ENCODE measurements at places on chromosomes 2 and 18.

GRCh38 chr2:218400167-218400929 lies 680 bp downstream of the CTDSP1 start:
- DNase-seq, result no peak

DNA sequence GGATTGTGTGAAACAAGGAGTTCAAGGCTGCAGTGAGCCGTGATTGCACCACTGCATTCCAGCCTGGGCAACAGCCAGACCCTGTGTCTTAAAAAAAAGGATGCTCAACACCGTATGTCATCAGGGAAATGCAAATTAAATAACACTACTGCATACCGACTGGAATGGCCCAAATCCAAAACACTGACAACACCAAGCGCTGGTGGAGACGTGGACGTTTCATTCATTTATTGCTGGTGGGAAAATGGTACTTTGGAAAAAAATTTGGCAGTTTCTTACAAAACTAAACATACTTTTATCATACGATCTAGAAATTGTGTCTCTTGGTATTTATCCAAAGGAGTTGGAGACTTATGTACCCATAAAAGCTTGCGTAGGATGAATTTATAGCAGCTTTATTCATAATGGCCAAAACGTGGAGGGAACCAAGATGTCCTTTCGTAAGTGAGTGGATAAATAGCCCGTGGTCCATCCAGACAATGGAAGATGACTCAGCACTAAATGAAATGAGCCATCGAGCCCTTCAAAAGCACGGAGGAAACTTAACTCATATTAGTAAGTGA lies 24.2 kb downstream of the NEU4 start:
- DNase-seq, result no peak

DNA sequence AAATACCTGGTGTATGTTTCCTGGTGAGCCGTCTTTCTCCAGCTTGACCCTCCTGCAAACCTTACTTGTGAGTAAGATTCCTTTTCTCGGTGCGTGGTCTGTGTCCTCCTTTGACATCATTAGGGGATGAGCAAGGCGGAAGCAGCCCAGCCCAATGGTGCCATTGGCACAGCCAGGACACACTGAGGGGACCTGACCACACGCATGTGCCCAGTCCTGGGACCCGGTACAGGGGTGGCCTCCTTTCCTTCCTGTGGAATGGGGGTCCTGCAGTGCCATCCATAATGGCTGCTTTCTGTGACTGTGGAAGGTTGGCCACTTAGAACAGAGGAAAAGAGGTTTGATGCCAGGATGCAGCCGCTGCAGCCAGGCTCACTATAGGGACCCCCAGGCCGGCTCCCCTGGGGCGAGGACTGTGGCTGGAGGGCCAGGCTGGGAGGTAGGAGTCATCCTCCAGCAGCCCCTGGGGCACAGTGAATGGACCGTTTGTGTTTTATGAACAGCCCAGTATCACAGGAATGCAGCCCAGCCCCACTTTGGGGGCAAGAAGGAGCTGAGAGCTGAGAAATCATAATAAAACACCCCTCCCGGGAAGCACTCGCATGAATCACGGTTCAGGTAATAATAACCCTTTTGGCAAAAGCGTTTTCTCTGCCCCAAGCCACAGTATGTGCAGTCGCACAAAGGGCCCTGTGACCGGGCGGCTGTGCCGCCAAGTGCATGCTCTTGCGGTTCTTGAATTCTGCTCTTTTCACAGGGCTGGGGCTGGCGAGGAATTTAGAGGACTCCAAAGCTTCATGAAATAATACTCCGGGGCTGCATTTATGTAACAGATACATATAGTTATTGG lies 73.2 kb downstream of the ASB1 start:
- DNase-seq, result no peak

GRCh38 chr18:22342625-22343024 lies 75.1 kb downstream of the CTAGE1 start:
- no peak for DNase-seq

GRCh38 chr2:238939521-238940403 lies 91.9 kb downstream of the TWIST2 start:
- no peak for DNase-seq

- DNase-seq, result no peak
Observed at GRCh38 chr18:59616501-59616900, 80.7 kb downstream of the CCBE1 start.

DNA sequence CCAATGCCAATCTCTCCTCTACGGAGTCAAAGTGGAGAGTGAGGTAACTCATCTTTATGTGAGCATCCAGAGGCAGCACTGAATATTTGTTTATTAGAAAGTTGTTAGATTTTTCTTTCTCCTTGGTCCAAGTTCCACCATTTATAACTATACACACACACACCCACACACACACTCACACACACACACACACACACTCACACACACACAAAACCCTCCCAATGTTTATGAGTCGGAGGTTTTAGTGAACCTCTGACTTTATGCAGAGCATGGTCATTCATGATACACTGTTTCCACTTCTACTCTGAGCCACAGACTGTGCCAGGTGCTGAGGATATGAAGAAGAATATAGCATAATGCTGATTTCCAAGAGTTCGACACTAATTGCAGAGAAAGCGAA lies 132.9 kb upstream of the CCDC68 start:
- no peak for DNase-seq

- DNase-seq, result no peak
Observed at GRCh38 chr2:193074933-193075332, 880.2 kb upstream of the TMEFF2 start.

- DNase-seq, result no peak
Observed at GRCh38 chr2:75142081-75142480, 57.2 kb downstream of the TACR1 start.

GRCh38 chr2:128197059-128197458 lies 106.1 kb downstream of the UGGT1 start:
- no peak for DNase-seq

GRCh38 chr2:29260142-29260772 lies 145.0 kb downstream of the CLIP4 start:
- no peak for DNase-seq

- no peak for DNase-seq
Observed at GRCh38 chr2:238565031-238565430, 138.3 kb downstream of the ASB1 start.

DNA sequence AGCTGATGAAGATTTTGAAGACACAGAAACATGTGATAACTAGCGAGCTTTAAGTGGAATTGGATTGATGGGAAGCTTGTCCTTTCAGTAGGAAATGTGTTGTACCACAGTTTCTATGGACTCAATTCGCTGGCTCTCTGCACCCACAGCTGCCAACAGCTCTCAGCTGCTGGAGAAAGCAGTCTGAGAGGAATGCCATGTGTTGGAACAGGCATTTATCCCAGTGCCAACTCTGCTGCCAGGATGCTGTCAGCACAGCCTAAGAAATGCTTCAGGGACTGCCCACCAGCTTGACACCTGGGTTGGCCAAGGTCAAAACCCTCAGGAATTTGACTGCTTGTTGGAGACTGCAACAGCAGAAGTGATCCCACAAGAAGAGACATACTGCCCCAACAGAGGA lies 193.0 kb upstream of the THSD7B start:
- DNase-seq, result no peak

DNA sequence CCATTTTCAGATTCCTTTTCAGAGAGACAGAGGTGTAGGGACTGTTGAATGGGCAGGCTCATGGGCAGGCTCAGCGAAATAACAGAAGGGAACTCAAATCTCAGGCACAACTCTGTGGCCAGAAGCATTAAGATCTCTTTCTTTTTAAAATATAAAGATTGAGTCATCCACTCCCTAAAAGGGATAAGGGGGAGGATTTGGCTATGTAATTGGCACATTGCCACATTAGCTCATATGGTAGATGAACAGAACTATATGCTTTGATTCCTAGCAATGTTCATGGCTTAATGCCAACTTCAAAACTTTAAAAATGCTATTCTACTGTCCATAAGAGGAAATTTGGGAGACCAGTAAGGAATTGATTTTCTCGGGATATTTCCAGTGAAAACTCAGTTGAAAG lies 53.8 kb upstream of the SLC5A7 start:
- DNase-seq, result no peak

DNA sequence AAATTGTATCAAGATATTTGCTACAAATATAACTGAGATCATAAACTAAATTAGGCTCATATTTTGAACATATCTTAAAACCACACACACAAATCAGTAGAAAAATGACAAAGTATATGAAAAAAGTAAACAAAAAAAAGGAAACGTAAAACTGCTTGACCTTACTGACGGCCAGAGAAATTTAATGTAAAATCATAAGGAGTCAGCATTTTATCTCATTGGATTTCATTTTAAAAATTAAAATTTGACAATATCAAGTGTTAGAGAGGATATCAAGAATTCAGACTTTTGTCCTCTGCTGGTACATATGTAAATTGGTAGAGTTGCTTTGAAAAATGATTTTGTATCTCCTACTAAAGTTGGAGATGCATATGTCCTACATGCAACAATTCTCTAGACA lies 209.2 kb upstream of the ZC3H15 start:
- no peak for DNase-seq

- DNase-seq, result no peak
Observed at GRCh38 chr2:218961651-218962570, 2.4 kb downstream of the CDK5R2 start.

DNA sequence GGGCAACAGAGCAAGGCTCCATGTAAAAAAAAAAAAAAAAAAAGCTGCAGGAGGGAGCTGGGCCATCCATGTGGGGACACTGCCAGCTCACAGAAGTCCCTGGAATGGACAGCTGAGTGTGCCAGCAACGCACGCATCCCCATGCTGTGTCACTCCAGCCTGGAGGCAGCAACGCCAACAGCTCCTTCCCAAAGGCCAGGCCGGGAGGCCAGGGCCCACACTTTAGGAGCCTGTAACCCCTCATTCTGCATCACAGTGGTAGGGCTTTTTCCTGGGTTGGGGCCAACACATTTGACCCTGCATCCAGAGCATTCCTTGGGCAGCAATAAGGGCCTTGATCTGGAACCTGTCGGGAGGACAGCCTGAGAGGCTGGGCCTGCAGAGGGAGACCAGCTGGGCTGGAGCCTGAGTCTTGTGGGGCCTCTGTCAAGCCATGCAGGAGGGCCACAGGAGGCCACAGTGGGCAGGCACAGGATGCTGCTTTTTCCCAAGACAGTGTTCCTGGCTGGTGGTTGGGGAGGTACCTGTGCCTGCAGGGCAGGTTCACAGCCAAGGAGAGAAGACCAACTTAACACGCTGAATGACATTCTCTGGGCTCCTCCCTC lies 16.8 kb upstream of the KCNK3 start:
- no peak for DNase-seq

DNA sequence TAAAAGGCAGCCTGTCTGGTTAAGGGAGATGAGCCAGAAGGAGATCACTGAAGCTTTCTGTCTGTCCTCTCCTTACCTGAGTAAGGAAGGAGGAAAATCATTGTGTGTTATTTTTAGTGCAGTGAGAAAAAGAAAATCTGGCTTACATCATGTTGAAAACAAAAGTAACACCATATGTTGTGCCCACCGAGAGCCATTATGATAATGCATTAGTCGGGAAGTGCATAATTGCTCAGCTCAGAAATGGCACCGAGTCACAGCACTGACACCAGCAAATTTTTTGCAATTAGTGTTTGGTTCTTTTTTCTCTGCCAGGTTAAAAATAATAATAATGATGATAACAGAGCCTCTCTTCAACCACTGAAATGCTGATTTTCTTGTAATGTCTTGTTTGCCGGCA lies 46.6 kb downstream of the HNMT start:
- no peak for DNase-seq

- no peak for DNase-seq
Observed at GRCh38 chr2:64551851-64552250, 27.7 kb downstream of the AFTPH start.
